Natural killer cell treated with Interleukin-12 subunit alpha and Interleukin-12 subunit beta and Interleukin-15 and Interleukin-18, amount 100 ng/mL, for 72 hours (primary cell): ENCODE measurements at places on chromosomes 16 and 17. TPM values are rescaled to one million over a fixed set of nuclear protein-coding genes. Genes with fewer than 3 reads are reported as not detected.

Gene CDH1
- 0.59 TPM for total RNA-seq

Gene TPSD1
- total RNA-seq = not detected

Gene FAM171A2
- total RNA-seq = not detected

Gene CORO7
- 140 TPM for total RNA-seq

Gene NPIPA5
- total RNA-seq = 15.5 TPM

Gene MPP2
- total RNA-seq = 0.64 TPM

Gene CDH13
- total RNA-seq = not detected

Gene DRC3
- not detected for total RNA-seq

Gene OR1F1
- not detected for total RNA-seq

Gene LHX1
- total RNA-seq = 0.24 TPM

Gene ZNF276
- 36.0 TPM for total RNA-seq

Gene ZSCAN32
- 16.9 TPM for total RNA-seq

Gene KRT39
- not detected for total RNA-seq

Gene ATP1B2
- total RNA-seq = 0.25 TPM

Gene CMTM2
- total RNA-seq = 0.67 TPM

Gene MYCBPAP
- 2.8 TPM for total RNA-seq

Gene NKIRAS2
- 28.7 TPM for total RNA-seq

Gene PRAC2
- not detected for total RNA-seq

Gene ZMYND15
- 2.3 TPM for total RNA-seq

Gene IL21R
- total RNA-seq = 64.4 TPM

Gene PLA2G10
- not detected for total RNA-seq

Gene BMERB1
- total RNA-seq = 5.4 TPM

Gene CLEC18A
- 5.1 TPM for total RNA-seq

Gene NXPH3
- not detected for total RNA-seq

Gene RASL10B
- total RNA-seq = 0.14 TPM

Gene CCL8
- total RNA-seq = not detected

Gene NUBP2
- total RNA-seq = 81.8 TPM

Gene RSAD1
- total RNA-seq = 54.2 TPM

Gene ASGR2
- total RNA-seq = not detected

Gene IGF2BP1
- total RNA-seq = not detected

Gene STX1B
- 0.50 TPM for total RNA-seq

Gene PRR35
- total RNA-seq = 0.12 TPM

Gene ZPBP2
- total RNA-seq = not detected

Gene KCNG4
- total RNA-seq = not detected

Gene TERB1
- total RNA-seq = 0.38 TPM

Gene ALOX15B
- total RNA-seq = not detected

Gene NPIPB9
- 7.8 TPM for total RNA-seq

Gene TNFRSF13B
- total RNA-seq = 2.3 TPM

Gene KIAA0513
- 3.3 TPM for total RNA-seq

Gene CRHR1
- total RNA-seq = not detected

Gene FBXW10B
- 2.0 TPM for total RNA-seq

Gene HLF
- 1.4 TPM for total RNA-seq

Gene MAPT
- 0.17 TPM for total RNA-seq

Gene WNT3
- 0.29 TPM for total RNA-seq
